OCI-LY7 (cell line): ENCODE measurements at places on chromosomes 12 and 14.

DNA sequence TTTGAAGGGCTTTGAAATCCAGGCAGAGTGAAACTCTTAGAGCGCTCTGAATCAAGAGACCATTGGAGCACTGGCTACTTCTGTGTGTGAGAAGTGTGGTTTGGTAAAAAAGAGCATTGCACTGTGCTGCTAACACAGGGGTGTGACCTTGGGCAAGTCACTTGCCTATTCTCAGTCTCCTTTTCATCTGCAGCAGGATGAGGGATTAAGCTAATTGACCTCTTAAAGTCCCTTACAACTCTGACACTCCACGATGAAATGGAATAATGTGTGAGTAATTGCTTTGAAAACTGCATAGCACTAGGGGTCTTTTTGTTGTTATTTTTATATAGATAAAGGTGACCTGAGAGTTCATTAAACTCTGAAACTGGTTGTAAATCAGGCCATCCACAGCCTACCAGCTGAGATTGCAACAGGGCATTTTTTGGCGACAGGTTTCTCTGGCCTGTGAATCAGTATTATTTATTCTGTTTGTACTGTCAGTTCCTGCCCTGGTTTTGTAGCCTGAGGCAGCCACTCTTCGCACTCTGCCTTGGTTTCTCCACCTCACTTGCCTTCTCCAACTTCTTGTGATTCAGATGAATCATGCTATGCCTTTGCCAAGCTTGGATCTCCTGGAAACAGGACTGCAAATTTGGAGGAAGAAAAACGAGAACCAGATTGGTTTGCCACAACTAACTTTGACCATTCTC is 159.9 kb upstream of the PARP11 start:
- no peak for DNase-seq

DNA sequence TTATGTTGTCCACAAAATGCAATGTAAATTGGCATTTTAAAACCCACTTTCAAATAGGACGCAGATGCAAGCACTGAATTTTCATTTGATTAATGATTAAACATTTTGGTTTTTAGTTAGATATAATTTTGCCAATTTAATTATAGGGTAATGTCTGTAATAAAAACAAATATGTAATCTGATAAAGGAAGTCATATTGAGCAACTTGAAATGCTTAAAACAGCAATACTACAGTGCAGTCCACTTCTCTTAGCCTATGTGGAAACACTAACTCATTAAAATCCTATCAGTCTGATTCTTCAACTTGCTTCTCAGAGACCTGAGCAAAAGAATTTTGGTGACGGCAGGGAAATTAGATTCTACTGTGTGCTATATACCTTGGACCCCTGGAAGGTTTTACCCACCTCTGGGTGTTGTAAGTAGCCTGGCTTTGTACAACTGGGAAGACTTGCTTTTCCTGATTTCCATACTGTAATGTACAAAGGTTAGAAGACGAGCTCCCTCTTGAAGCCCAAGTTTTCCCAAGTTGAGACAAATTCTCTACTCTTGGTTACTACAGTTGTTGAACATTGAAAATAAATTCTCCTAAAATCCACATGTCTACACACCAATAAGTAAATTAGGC is 4.1 kb downstream of the TRHDE start:
- no peak for DNase-seq

DNA sequence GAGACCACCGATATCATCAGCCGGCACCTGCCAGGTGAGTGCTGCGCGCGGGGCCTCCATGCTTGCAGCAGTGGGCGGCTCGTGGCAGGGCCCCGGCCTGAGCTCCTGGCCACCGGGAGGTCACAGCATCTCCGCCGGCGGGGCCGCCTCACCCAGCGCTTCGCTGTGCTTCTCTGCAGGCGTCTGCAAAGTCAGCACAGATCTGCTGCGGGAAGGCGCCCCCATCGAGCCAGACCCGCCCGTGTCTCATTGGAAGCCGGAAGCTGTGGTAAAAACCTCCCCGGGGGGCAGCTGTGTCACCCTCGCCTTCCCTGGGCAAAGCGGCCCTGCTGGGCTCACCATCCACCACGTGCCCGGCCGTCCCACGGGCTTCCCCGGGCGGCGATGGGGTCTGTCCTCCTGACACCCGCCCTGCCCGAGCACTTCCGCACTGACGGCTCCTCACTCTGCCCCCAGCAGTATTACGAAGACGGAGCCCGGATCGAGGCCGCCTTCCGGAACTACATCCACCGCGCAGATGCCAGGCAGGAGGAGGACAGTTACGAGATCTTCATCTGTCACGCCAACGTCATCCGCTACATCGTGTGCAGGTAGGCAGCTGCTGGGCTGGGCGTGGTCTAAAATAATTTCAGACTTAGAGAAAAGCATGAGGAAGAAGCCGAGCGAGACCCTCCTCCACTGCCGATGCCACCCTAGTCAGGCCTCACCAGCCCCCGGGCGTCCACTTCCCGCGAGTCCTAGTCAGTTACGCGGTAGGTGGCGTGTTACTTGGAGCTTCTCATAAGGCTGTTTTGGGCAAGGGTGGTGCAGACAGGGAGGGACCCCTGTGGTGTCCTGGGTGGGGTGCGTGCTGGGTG is 7.1 kb downstream of the PGAM5 start:
- no peak for DNase-seq

DNA sequence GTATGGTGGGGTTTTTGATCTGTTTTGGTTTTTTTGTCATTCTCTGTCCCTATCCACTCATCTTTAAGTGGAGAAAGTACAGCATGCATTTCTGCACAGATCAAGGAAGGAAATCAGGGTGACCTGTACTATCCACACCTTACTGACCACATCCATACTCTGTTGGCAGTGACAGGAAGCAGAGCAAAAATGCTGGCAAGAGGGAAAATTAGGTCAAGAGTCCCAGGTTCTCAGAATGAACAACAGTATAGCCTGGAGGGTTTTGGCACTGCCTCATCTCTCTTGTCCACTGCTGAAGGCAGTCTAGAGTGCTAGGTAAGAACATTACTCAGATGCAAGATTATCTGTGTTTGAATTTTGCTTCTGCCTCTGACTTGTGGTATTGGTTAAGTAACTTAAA is 70.7 kb downstream of the TAOK3 start:
- no peak for DNase-seq

GRCh38 chr12:112894128-112894527 is 12.6 kb upstream of the OAS1 start:
- no peak for DNase-seq
